ENCODE measurements at places on chromosomes 16 and 17. TPM values are rescaled to one million over a fixed set of nuclear protein-coding genes. Genes with fewer than 3 reads are reported as not detected.

KLHL10 gene
- polyA plus RNA-seq, result 0.09 TPM

DNA sequence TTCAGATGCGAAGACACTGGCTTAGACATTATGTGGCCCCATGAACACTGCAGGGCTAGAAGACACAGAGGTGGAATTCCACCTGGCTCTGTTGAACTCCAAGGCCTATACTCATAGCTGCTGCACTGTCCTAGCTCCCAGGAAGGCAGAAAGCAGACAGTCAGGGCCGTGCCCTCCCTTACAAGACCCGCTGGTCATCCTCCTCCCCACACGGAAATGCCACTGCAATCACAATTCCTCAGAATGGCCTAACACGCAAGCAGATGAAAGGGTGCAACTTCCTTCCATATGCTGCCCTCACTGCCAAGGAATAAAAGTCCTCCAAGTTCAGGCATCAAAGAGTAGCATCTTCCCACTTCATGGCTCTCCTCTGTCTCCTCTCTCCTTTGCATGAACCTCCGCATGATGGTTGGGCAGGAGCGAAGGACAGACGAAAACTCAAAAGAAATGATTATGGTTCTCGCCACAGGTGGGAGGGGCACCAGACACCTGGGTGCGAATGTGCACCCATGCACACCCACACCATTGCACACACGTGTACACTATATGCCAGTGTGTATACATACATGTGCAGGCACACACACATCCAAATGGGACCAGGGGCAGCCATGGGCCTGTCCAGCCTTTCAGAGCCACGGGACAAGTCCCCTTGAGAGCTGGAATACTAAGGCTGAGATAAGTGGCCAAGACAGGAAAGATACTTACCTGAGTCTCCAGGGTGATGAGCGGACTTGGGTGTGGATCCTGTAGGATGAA is 113.3 kb downstream of the XYLT1 start:
- no peak for DNase-seq

GCGR gene
- not detected for polyA plus RNA-seq

CA7 gene
- polyA plus RNA-seq, result not detected

SPAG9 gene
- polyA plus RNA-seq, result 19.1 TPM

SBK1 gene
- polyA plus RNA-seq, result 1.2 TPM

GRCh38 chr17:42413464-42414040 is 9.5 kb downstream of the CAVIN1 start:
- DNase-seq, result no peak

GRCh38 chr17:45001310-45001709 is 33.2 kb upstream of the C1QL1 start:
- DNase-seq, result no peak

CSF3 gene
- 0.97 TPM for polyA plus RNA-seq

HES7 gene
- polyA plus RNA-seq, result 0.25 TPM

TBC1D3E gene
- not detected for polyA plus RNA-seq

CCDC200 gene
- polyA plus RNA-seq, result 0.16 TPM

CDH8 gene
- under 0.01 TPM for polyA plus RNA-seq

GRCh38 chr16:80580109-80580832 is 39.5 kb downstream of the DYNLRB2 start:
- no peak for DNase-seq

DNA sequence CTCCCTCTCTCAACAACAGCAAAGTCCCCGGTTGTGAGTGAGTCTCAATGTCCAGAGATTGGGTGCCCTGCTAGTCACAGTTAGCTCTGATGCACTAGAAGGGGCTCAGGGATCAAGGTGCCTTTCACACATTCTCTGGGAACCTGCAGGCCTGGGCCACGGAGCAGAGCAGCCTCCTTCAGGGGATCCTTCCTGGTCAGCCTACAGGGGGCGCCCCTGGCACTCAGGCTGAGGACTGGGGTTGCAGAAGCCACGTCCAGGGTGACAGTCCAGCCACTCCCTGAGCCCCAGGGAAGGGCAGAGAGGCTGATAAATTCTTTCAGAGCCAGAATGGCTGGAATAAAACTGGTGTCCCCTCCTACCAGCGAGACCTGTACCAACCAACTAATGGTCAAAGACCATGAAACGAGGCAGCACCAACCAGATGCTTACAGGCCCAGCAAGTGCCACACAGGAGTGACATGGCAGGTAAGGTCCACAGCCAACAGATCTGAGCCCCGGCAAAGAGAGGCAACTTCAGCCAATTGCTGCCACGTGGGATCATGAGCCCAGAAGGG is 43.5 kb downstream of the ST3GAL2 start:
- DNase-seq, result peak; percentile 83

NDRG4 gene
- 164 TPM for polyA plus RNA-seq

GRCh38 chr17:68670967-68671693 is 70.0 kb upstream of the FAM20A start:
- DNase-seq, result no peak

- DNase-seq, result no peak
Observed at GRCh38 chr17:35765086-35765710, 4.5 kb downstream of the C17orf50 start.

DNA sequence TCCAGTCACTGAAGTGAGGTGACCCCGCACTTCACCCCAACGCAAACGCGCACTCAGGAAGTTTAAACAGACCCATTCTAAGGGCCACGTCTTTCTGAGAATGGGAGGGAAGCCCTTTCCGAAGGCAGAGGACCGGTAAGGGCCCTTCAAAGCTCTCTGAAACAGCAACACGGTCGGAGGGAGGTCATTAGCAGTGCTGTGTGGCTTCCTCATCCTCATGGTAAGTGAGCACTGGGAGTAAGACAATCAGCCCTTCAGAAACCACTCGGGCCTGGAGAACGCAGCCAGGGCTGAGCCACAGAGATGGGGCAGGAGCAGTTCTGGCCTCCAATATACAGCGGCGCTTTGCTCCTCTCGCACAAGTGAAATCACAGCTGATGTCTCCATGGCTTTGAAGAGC is 23.7 kb downstream of the SRL start:
- no peak for DNase-seq

DNA sequence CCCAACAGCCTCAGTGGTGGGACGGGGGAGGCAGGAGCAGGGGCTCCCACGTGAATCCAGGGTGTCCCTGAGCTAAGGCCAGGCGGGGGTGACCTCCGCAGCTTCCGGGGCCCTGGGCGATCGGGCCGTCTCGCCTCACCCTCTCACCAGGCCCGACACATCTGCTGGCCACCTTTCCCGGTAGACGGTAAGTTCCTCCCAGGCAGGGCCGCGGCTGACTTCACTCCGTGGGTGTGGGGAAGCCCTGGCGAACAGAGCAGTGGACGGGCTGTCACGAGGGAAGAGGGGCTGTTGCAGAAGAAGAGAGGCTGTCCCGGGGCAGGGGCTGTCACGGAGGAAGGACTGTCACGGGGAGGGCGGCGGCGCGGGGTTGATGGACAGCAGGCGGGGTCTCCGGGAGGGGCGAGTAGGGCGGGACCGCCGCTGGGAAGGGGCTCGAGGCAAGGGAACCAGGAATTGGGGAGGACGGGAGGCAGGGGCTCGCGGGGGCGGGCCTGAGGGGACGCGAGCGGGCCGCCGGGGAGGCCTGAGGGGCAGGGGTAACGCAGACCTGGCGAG is 498 bp downstream of the PKMYT1 start:
- DNase-seq, result no peak

GRCh38 chr17:38463451-38463858 is 35.2 kb downstream of the ARHGAP23 start:
- DNase-seq, result peak; percentile 81

DNA sequence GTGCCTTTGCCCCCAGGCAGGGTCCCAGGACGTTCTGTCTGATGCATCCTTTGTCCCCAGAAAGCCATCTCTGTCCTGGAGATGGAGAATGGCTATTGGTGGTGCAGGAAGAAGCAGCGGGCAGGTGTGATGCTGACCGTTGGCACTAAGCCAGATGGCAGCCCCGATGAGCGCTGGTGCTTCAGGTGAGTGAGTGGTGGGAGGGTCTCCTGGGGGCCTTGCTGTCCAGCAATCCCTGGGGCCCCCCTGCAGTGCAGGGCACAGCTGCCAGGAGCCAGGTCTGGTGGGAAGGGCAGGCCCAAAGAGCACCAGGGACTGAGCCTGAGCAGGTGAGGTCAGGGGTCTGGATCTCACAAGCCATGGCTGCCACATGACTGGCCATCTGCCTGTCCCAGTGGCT is 18.1 kb downstream of the TRPV2 start:
- DNase-seq, result peak; percentile 15

STH gene
- polyA plus RNA-seq, result not detected

Measured in right cardiac atrium (tissue), 5 donors.